ENCODE measurements at places on chromosomes 16 and 17.

DNA sequence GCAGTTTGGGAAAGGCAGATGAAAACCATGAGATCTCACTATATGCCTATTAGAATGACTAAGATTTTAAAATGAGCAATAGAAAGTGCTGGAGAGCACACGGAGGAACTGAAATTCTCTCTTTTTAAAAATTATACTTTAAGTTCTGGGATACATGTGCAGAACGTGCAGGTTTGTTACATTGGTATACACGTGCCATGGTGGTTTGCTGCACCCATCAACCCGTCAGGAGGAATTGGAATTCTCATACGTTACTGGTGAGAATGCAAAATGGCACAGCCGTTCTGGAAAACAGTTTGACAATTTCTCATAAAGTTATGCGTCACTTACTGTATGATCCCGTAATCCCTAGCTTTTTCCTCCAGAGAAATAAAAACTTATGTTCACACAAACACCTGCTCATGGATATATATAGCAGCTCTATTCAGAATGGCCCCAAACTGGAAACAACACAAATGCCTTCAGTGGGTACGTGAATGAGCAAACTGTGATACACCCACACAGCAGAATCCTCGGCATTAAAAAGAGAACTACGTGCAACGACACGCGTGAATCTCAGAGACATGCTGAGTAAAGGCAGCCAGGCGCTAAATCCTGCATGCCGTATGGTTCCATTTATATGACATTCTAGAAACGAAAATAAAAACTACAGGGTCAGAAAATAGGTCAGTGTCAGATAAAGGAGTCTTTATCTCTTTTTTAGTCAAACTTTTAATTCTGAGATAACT lies 11.8 kb downstream of the PIK3R6 start:
- no peak for DNase-seq

- DNase-seq = no peak
Observed at GRCh38 chr17:48567209-48567608, 10.9 kb downstream of the HOXB4 start.

DNA sequence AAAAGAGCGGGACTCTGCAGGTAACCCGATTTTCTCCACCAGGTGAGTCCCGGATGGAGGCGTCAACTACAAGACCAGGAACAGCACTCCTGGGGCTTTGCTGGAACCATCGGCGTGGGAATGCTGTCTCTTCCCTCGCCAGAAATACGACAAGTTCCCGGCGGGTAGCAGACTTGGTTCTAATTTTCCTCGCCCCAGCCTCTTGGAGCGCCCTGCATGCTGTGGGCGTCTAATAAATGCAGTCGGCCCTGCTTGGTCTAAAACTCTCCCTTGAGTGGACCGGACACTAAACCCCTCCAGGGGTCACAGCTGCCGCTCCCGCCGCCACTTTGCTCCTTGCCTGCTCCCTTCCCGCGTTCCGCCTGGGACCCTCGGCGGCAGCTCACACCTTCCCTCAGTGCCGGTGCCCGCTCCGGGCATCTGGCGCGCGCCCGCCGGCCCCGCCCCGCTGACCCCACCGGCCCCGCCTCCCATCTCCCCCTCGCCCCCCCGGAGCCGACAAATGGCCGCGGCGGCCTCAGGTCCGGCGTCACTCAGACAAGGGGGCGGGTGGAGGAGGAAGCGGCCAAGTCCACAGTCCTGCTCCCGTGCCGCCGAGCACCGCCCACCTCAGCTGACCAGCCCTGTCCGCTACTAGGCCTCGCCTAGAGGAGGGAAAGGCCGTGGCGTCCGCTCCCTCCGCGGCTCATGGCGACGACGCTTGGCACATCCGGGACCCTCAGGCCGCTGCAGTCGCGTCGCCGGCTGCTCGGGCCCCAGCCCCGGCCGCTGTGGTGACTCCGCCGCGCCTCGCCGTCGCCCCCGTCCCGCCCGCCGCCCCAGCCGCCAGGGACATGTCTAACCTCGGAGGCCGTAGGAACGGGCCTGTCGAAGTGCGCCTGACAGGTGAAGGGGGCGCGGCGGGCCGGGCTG lies 65.8 kb downstream of the KPNA2 start:
- DNase-seq = peak; percentile 55

DNA sequence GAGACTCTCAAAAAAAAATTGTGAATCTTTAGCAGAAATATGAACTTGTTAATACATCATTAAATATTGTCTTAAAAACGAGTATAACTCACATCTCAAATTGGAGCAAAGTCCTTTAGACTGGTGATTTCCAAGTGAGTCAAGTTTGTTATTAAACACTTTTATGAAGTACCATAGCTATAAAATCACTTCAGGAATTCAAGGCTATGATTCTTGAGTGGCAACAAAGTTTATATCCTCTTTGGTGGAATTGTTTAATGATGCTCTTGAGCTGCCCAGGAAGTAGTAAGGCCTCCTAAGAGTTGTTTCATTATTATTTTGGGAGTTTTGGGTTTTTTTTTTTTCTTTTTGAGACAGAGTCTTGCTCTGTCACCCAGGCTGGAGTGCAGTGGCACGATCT lies 16.7 kb upstream of the BLMH start:
- no peak for DNase-seq

- DNase-seq = no peak
Observed at GRCh38 chr16:73196670-73197069, 148.7 kb upstream of the ZFHX3 start.

DNA sequence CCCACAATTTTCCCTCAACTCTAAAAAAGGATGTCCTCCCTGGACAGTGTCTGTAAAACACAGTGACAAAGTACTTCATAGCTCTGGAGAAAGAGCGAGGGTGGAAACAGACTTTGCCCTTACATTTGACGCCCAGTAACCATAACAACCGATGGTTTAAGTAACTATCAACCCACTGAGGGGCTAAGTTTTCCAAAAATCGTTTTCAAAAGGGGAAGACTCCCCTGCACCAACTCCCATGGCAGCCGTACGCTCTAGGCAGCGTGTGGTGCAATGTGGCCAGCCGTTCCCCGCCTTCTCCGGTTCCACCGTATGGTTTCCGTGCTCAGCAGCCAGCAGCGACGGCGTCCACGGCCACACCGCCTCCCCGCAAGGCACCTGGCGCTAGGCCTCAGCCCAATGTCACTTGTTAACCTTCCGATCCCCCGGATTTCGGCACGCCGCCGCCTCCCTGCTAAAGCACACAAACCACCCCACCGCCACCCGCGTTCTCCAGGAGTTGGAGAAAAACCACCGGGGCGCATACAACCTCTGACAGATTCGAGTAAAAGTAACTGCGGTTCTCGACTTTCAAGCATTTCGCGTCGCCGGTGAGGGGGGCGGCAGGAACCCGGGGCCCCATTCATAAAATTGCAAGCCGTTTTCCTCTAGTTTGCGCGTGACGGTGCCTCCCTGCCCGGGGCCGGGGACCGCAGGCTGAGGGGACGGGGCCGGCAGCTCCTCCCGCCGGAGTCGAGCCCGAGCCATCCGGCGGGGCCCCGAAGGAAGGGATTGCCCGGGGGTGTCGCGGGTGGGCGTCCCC lies 661 bp downstream of the TEX2 start:
- peak; percentile 60 for DNase-seq

All from activated T-helper 2 cell treated with anti-CD3 and anti-CD28 coated beads, Interferon-gamma antibody, Interleukin-2, Interleukin-4, amounts not matched to agents 10 μg/mL and 5 μg/mL and 100 μg/mL, durations not matched to agents 14 hours and 24 hours and 36 hours (primary cell).